ENCODE measurements at places on chromosomes 16 and 17.
A peak's percentile ranks its signal among the peaks of the same experiment; 100 is the strongest.

DNA sequence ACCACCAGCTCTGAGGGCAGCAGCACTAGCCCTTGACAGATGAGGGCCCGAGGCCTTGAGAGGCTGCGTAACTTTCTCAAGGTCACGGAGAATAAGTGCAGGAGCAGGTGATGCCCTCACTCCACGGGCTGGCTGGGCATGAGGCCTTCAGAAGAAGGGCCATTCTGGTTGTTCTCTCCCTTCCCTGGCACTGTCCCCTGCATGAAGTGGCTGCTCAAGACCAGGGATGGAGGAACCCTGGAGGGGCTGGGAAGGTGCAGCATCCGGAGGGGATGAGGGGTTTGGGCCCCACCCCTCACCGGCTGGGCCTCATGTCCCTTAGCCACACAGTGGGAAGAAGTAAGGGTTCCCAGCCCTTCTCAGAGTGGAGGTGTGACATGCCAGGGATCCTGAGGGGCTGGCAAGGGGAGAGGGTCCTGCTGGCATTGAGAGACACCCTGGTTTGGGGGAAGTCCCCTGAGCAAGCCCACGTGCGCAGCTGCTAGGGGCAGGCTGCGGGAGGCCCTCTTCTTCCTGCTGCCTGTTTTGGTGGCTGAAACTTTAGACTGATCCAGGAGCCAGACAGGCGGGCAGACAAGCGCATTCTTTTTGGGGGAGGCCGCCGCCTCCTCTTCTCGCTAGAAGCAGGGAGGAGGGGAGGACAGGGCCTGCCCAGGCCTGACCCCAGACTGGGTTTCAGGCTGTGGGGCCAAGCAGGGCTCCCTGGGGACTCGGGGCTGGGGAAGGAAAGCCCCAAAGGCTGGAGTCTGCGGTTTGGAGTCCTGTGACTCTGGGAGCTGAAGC lies 74.0 kb downstream of the N4BP1 start:
- peak; percentile 39 for DNase-seq

- DNase-seq, result no peak
Observed at GRCh38 chr17:38556239-38556638, 49.5 kb downstream of the SRCIN1 start.

- DNase-seq, result no peak
Observed at GRCh38 chr17:67078292-67078691, 33.9 kb downstream of the CACNG1 start.

DNA sequence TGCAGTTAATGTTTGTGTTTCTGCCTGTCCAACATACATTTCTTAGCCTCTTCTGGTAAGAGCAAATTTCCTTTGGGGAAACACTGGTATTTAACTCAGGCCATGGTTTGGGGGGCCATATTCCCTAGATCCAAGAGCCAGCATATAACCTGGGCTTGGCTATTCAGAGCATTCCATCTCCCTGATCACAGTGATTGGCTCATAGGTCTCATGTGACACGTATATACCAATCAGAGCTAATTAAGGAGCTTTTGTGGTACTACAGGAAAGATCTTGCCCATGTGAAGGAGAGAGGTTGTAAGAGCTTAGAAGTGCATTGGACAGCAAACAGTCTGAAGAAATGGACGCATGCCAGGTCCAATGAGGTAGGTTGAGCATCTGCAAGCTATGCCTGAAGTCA lies 33.4 kb upstream of the GPR139 start:
- no peak for DNase-seq

GRCh38 chr17:77489893-77490255 lies 349.1 kb downstream of the SEC14L1 start:
- DNase-seq, result no peak

DNA sequence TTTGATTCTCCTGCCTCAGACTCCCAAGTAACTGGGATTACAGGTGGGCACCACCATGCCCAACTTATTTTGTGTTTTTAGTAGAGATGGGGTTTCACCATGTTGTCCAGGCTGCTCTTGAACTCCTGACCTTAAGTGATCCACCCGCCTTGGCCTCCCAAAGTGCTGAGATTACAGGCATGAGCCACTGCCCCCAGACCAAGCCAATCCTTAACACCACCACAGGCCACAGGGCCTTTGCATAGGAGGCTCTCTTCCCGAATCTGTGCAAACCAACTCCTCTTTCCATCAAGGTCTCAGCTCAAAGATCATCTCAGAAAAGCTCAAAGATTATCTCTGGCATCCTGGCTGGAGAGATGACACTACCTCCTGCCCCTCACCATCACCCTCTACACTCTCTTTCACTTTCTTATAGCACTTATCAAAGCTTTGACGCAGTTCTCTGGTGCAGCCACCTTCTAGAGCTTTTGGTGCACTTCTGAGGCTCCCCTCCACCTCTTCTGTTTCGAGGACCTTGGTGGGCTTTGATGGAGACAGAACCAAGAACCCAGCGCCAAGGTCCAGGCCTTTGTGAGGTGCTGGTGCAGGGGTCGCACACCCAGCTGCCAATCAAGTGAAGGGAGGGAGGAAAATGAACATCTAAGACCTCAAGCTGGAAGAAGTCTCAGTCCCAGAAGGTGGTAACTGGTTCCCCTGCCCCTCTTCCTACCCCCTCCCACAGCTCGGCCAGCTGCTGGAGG lies 23.2 kb upstream of the PHB1 start:
- DNase-seq, result no peak

GRCh38 chr16:11587643-11588247 lies 1.0 kb upstream of the LITAF start:
- DNase-seq, result no peak

DNA sequence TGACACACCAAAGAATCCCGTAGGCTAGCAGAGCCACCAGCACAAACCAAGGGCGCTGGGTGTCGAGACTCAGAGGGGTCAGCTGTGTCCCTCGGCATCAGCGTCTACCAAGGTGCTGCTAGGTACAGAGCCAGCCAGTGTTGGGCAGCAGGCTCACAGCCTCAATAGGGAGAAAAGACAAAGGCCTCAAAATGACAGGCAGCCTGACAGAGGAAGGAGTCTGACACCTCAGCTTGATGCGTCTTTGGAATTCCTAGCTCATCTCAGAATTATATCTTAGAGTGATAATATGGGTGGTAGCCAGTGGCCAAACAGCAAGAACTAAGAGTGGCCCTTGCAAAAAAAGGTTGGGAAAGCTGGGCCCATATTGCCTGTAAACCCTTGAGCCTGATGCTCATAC lies 45.9 kb downstream of the HS3ST3B1 start:
- no peak for DNase-seq

GRCh38 chr17:2174014-2174413 lies 119.1 kb downstream of the HIC1 start:
- DNase-seq, result no peak

DNA sequence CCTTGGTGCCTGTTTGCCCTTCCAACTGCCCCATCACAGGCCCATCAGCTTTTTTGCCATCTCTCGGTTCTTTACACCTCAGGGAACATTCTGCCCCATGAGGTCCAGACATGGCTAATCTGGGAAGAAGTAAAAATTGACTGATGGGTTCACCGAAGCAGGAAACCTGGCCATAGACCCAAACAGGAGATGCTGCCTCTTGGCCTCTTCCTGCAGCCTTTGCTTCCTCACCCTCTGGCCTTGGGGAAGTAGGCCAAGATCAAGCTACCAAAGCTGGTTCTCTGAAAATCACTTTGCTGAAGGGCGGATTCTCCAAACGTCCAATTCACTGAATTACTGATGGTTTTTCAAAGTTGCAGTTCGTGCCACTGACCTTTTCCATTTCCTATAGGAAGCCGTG lies 56.1 kb downstream of the ARSG start:
- DNase-seq, result no peak

GRCh38 chr17:81928544-81929252 lies 1.2 kb upstream of the MAFG start:
- no peak for DNase-seq

DNA sequence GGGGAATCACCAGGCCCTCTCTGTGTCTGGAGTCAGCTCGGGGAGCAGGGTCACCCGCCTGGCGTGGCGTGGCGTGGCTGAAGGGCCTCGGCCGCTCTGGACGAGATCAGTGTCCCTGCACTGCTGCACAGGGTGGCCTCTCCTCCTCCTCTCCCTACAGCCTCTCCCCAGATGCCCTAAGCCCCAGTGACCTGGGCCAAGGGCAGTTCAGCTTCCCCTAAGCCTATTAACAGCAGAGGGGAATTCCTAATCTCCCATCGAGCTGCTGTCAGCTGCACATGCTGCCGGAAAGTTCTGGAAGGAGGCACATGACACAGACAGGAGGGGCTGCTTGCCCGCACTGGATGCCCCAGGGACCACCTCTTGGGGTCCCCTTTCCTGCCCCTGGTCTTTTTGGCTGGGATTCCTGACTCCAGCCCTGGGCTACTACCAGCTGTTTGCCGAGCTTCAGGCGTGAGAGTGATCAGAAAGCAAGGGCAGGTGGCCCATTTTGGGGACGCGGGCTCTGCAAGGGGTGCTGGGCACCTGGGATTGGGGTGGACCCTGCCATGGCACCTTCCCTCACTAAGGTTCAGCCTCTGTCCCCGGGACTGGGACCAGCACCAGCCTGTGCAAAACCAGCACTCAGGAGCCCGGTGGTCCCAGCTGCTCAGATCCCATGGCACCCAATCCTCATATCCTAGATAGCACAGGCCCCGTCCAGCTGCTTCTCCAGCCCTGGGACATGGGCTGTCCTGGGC lies 794 bp downstream of the PDE6G start:
- no peak for DNase-seq

GRCh38 chr17:17621254-17621653 lies 29.7 kb upstream of the PEMT start:
- no peak for DNase-seq

DNA sequence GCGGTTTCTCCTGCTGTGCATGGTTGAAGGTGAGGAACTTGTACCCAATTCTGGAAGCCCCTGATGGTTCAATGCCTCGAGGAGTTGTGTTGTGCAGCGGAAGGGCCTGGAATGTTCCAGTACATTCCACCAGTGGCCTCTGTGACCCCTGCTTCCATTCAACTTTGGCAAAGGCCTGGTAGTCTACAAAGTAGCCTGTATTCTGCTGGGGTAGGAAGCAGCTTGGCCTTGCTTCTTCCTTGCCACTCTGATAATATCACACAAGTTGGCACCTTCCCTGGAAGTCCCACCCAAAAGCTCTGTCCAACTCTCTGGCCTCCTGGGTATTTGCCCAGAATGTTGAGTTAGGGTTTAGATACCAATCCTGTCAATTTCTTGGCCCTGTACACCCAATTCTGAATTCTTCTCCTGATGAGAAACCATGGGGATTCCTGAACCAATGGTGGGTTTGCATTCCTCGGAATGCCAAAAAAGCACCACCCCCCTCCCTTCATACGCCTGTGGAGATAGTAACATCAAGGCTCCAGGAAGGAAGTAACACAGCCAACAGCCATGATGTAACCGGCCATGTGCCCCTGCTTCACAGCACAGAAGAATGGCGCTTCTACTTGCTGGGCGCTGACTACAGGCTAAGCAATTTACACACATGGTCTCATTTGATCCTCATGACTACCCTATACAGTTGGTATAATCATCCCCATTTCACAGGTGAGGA lies 11.8 kb upstream of the FAM117A start:
- no peak for DNase-seq

- DNase-seq, result no peak
Observed at GRCh38 chr17:28812748-28813377, 29.7 kb downstream of the FAM222B start.

- no peak for DNase-seq
Observed at GRCh38 chr17:39178536-39178935, 12.6 kb upstream of the ARL5C start.

DNA sequence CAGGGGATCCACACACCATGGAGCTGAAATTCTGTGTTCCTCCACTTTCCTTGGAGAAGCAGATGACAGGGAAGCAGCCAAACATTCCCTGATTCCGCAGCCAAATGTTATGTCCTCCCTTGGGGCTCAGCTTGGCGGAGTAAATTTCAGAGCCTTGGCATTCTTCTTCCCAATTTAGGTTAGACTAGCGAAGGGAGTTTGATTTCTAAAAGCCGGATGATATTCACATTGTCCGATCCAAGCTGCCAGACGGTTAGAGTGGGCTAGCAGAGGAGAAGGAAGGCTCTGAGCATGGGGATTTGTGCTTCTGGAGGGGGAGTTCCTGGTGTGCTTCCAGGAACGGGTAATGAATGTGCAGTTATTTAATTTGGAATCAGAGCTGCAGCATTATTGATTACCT lies 380.4 kb upstream of the EEF2KMT start:
- DNase-seq, result no peak

DNA sequence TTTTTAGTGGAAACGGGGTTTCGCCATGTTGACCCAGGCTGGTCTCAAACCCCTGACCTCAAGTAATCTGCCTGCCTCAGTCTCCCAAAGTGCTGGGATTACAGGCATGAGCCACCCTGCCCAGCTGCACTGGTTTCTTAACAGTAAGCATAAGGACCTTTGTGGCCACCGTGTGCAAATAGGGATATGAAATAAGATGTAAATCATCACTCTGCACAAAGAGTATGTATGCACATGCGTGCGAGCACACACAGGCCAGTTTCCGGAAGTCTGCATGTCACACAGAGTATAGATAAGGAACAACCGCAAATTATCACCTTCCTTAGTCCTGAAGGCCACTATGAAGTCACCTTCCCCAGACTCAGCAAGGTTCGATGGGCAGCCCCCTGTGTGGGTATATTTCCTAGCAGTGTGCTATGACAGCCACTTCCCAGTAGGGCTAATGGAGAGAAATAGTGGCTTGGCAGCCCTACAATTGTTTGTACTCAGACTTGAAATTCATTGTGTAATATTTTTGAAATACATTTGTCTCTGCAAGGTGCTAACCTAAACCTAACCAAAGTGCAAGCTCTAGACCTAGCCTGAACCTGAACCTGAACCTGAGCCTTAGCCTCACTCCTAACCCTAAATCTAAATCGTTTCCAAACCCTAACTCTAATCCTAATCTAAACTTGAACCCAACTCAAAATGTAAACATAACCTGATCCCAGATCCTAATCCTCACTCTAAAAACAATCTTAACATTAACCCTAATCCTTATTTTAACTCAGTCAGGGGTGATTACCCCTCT lies 48.4 kb upstream of the SKAP1 start:
- DNase-seq, result peak; percentile 50

Data from activated naive CD4-positive, alpha-beta T cell treated with anti-CD3 and anti-CD28 coated beads for 36 hours (primary cell).